Posterior vena cava (tissue), 2 donors: ENCODE measurements at places on chromosomes 13 and 19. TPM values are rescaled to one million over a fixed set of nuclear protein-coding genes. Genes with fewer than 3 reads are reported as not detected.

The KCNN4 gene
- total RNA-seq = 5.8 TPM

The NPAS1 gene
- 0.38 TPM for total RNA-seq

The ANO8 gene
- total RNA-seq = 10.0 TPM

The PSG4 gene
- not detected for total RNA-seq

The P2RY11 gene
- total RNA-seq = 6.3 TPM

The ZNF555 gene
- total RNA-seq = 5.1 TPM

The ATXN8OS gene
- total RNA-seq = not detected

The ZNF571 gene
- total RNA-seq = 6.3 TPM

The ZNF99 gene
- 0.32 TPM for total RNA-seq

The POU2F2 gene
- 2.1 TPM for total RNA-seq

The CRX gene
- total RNA-seq = not detected

The SIGLEC12 gene
- 1.00 TPM for total RNA-seq

The HSH2D gene
- total RNA-seq = 0.81 TPM

The ZNF304 gene
- 8.3 TPM for total RNA-seq

The CYP2F1 gene
- total RNA-seq = not detected

The ZNF813 gene
- 2.5 TPM for total RNA-seq

The CPB2 gene
- total RNA-seq = not detected

The CCL25 gene
- total RNA-seq = not detected

The NRTN gene
- 0.52 TPM for total RNA-seq

The TINCR gene
- total RNA-seq = 0.43 TPM

The NTF4 gene
- total RNA-seq = not detected

The ZNF878 gene
- total RNA-seq = 0.14 TPM

The OR4F17 gene
- not detected for total RNA-seq

The PSG1 gene
- total RNA-seq = not detected

The BCAM gene
- 49.6 TPM for total RNA-seq

The MISP3 gene
- 1.4 TPM for total RNA-seq

The RNF113B gene
- not detected for total RNA-seq

The APOE gene
- 57.8 TPM for total RNA-seq

The ZNF606 gene
- total RNA-seq = 10.1 TPM

The ZNF729 gene
- not detected for total RNA-seq

The CDC42EP5 gene
- total RNA-seq = 25.7 TPM

The FCER2 gene
- 0.71 TPM for total RNA-seq

The RUVBL2 gene
- total RNA-seq = 34.7 TPM

The CEP89 gene
- 17.6 TPM for total RNA-seq

The GARRE1 gene
- 23.3 TPM for total RNA-seq

The SERTM1 gene
- 4.3 TPM for total RNA-seq

The ADPRHL1 gene
- 1.2 TPM for total RNA-seq

The PLEKHF1 gene
- 21.0 TPM for total RNA-seq

The GCDH gene
- 14.6 TPM for total RNA-seq

The CFAP97D2 gene
- total RNA-seq = not detected

The RYR1 gene
- total RNA-seq = 1.3 TPM

The LRRC63 gene
- 0.42 TPM for total RNA-seq

The LSM14A gene
- 109 TPM for total RNA-seq
